ENCODE measurements at places on chromosomes 7 and 10.

DNA sequence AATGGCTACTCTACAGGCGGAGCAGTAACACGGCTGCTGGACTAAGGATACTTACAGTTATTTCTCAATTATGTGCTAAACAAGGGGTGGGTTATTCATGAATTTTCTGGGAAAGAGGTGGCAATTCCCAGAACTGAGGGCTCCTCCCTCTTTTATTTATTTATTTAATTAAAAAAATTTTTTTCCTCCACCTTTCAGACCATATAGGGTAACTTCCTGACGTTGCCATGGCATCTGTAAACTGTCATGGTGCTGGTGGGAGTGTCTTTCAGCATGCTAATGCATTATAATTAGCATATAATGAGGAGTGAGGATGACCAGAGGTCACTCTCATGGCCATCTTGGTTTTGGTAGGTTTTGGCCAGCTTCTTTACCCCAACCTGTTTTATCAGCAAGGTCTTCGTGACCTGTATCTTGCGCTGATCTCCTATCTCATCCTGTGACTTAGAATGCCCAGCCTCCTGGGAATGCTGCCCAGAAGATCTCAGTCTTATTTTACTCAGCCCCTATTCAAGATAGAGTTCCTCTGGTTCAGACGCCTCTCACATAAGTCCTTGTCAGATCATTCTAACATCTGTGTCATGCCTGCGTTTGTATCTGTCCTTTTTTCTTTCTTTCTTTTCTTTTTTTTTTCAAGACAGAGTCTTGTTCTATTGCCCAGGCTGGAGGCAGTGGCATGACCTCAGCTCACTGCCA is 15.9 kb upstream of the STOX1 start:
- DNase-seq, result peak; percentile 41

GRCh38 chr10:48287417-48288391 is 13.2 kb upstream of the FRMPD2 start:
- DNase-seq, result no peak

DNA sequence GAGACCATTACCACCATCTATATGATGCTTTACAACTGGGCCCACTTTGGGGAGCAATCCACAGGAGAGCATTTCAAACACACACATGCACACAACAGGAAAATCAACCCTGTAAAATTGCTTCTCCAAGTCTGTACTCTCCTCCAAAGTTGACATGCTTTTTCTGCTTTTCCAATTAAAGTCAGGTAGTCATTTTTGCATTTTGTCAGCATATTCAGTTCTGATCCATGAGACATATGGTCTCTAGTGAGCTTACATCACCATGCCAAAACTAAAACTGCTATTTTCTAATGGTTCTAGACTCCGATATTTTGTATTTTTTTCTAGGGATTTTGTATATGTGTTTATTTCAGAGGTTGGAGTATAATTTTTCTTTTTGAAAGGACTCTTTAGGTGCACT is 373.5 kb upstream of the LRRTM3 start:
- DNase-seq, result no peak

GRCh38 chr10:100089241-100089640 is 7.6 kb upstream of the CPN1 start:
- DNase-seq, result no peak

DNA sequence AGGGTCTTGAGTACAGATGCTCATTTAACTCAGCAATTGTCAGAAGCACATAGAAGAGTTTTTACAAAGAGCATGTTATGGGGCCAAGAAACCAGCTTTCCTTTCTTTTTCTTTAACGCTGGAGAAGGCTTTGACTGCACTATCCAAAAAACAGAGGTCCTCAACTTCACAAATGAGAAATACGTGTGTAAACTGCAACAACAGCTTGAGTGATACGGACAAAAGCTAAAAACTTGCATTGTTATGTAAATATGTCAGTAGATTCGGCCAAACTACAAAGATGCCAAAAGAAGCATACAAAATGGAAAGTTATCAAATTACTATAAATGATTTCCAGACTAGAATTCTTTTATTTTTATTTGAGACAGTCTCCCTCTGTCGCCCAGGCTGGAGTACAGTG is 62.4 kb upstream of the C10orf90 start:
- no peak for DNase-seq

DNA sequence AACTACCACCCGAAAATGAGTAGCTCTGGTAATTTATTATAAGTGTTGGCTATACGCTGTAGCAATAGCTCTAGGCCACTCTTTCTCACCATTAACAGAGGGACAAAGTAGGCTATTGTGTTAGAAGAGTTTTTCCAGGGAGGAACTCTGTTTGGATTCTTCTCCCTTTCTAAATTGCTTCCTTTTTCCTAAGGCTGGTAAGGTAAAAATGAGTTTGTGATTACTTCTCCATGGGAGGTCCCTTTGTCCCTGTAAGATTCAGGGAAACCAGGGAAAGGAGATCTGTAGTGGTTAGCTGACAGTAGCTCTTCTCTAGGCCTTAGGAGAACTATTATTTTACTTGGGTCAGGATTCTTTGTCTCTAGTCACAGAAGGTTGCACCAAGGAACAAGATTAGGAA is 23.2 kb upstream of the SEMA3E start:
- DNase-seq, result no peak

DNA sequence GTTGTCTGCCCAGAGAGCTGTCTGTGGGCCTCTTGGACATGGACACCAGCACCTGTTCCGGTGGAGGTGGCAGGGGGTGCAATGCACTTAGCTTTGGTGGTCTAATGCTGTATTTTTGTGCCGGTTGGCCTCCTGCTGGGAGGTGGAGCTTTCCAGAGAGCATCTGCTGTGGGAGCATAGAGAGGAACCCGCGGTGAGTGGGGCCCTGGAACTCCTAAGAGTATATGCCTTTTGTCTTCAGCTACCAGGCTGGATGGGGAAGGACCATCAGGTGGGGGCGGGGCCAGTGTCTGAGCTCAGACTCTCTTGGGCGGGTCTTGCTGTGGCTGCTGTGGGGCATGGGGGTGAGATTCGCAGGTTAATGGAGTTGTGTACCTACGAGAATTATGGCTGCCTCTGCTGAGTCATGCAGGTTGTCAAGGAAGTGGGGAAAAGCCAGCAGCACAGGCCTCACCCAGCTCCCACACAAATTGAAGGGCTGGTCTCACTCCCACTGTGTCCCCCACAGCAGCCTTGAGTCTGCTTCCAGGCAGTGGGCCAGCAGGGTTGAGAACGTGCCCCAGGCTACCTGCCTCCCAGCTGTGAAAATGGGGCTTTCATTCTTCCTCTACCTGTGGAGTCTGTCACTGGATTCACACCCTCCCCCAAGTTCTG is 29.0 kb downstream of the JAKMIP3 start:
- DNase-seq, result no peak

- no peak for DNase-seq
Observed at GRCh38 chr10:14380746-14381145, 50.0 kb upstream of the FRMD4A start.

- DNase-seq, result peak; percentile 42
Observed at GRCh38 chr7:156842740-156843140, 50.2 kb downstream of the LMBR1 start.

DNA sequence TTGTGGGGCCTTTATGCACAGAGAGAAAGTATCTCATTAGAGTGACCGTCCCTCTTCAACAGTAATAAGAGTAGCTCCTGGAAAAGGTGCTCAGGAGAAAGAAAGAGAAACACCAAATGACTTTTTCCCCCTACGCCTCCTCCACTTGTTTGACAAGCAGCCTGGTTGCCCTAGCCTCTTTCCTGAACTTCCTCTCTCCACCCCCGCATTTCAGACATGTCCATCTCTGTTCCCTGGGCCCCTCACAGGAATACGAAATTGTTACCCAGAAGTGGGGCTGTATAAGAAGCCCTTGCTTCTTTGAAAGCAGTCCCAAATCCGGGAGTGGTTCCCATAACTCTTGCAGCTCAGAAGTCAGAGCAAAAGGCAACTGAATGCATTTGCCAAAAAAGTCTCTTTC is 119.6 kb upstream of the ADO start:
- DNase-seq, result no peak

DNA sequence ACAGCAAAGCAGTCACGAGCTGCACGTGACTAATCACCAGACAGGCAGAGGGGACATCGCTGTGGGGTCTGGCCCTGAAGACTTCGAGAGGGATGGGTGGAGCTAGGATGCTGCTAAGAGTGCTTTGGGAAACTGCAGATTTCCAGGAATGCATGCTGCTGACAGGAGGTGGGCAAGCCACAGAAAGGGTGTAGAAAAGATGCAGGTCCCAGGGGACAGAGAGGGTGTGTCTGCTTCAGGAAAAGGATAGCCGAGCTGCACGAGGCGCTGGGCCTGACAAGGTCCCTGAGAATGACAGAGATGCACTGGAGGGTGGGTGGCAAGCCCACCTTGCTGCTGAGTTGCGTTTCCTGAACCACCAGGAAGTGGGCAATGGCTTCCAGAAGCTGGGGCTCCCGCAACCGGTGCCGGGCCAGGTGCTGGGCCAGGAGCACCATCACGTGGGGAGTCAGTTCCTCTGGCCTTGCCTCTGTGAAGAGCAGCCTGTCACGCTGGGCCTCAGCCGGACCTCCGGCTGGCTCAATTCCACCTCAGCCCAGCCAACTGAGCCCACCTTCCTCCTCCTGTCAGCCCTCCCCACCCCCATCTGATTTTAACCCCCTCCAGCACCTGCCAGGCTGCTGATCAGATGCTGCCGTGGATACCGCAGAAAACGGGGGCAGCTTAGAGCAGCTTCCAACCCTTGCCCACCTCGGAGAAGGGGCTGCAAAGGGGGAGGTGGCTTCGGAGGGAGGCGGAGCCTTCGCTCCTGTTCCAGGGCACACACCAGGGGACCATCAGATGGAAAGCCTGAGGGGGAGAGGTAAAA is 2.2 kb downstream of the FASTK start:
- DNase-seq, result no peak

DNA sequence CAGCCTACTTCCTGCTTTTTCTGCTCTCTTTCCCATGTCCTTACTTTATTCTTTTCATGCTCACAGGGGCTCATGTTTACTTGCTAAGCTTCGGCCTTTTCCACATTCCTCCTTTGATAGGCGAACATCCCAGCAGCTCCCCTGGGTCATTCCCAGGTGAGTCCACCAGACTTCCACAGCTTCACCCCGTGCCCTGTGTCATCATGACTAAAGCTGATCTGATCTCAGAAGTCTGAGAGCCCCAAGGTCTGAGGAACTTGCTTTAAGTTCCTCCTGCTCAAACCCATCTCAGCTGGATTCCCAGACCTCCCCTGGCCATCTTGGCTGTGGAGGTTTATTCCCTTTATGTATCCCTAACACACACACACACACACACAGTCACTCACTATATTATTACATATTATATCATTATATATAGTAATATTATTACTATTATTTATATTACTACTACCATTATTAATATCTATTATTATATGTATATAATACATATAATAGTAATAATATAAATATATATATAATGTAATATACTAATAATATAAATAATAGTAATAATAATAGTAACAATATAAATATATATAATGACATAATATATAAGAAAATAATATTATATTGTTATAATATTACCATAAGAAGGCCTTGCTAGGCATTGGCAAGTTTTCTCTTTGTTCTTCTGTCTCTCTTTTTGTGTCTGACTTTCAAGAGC is 295.9 kb downstream of the PTEN start:
- peak; percentile 32 for DNase-seq

GRCh38 chr10:116027355-116027754 is 245.7 kb downstream of the GFRA1 start:
- no peak for DNase-seq

- DNase-seq, result no peak
Observed at GRCh38 chr7:29197916-29198315, 3.3 kb downstream of the CHN2 start.

- no peak for DNase-seq
Observed at GRCh38 chr7:146216396-146217041, 99.9 kb downstream of the CNTNAP2 start.

DNA sequence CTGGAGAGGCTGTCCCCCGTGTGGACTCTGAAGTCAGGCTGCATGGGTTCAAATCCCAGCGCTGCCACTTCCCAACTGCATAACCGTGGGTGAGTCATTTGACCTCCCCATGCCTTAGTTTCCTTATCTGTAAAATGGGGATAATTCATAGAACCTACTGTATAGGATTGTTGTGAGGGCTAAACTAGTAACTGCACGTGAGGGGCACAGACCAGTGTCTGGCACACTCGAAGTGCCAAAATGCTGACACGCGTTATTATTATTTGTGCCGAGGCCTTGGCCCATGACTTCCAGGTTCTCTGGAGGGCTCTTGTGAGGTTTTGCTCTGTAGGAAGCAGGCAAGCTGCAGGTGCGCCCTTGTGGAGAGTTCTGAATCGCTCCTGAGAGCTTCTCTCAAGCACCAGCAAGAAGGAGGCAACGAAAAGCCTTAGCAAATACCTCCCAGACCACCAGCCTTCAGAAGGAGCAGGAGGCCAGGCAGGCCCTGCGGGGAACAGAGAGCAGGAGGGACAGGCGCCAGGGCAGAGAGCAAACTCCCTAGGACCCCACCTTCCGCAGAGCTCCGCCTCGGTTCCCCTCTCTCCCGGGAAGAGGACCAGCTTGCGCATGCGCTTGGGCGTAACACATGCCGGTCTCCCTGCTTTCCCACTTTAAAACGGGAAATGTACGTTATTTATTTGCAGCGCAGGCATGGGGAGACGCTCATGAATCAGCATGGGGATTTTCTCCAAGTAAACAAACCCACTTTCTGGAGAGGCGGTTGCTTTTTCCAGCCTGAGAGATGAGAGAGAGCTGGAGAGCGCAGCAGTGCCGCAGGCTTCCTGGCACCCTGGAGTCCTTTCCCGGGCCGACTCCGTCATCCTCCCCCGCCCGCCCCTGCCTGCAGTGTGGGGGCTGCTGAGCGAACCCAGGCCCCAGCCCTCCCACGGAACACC is 39.6 kb downstream of the SORCS3 start:
- DNase-seq, result no peak

- DNase-seq, result no peak
Observed at GRCh38 chr7:131124001-131124629, 203.6 kb upstream of the MKLN1 start.

DNA sequence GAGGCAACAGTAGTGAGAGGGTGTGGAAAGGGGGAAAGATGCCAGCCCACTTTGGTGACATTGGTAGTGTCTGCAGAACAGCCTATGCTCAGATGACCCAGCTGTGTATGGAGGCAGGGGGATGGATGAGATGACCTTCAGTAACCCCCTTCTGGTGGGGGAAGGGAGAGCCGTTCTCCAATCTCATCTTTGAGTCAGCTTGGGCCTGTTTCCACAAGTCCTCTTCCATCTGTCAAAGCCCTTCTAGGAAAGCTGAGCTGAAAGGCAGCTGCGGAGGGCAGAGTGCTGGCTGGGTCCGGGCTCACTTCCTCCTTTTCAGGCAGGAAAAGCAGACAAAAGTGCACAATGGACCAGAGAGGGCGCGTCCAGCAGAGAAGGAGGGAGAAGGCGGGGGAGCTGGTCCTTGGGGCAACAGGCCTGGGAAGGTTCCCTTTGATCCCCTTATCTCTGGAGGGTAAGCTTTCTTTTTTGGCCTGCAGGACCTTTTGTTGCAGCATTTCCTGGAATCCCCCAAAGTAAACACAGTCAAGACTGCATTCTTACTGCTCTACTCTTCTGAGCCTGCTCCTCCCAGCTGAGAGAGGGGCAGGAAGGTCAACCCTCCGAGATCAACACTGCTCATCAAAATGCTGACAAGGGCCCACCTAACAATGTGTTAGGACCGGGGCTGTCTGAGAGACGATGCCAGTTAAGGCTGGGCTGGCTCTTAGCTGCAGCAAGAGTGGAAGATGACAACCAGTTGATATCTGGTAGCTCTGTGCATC is 1.2 kb upstream of the LRMDA start:
- DNase-seq, result peak; percentile 92

- no peak for DNase-seq
Observed at GRCh38 chr7:132805766-132806165, 229.5 kb upstream of the PLXNA4 start.
